ENCODE measurements at places on chromosomes 4 and X.

DNA sequence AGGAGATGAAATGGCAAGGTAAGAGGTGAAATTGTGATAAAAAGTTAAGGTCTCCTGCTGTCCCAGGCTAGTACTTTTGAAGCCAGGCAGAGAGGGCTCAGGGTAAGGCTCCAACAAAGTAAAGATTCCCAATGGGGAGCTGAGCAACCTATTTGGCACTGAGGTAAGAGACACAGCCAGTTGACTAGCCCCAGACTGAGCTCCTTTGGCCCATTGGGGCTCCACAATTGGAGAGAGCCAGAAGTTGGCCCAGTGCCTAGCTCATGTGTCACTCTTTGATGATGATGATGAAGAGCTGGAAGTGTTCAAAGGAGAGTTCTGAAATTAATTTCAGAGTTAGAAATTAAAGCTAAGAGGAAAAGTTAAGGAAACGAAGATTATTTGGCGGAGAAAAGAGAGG lies 94.6 kb downstream of the RLIM start:
- no peak for DNase-seq

GRCh38 chrX:151703487-151703886 lies 8.2 kb downstream of the PRRG3 start:
- DNase-seq, result no peak

- no peak for DNase-seq
Measured at GRCh38 chr4:136643416-136643815, 888.9 kb downstream of the PCDH18 start.

GRCh38 chrX:87621697-87622096 lies 104.1 kb downstream of the KLHL4 start:
- no peak for DNase-seq

DNA sequence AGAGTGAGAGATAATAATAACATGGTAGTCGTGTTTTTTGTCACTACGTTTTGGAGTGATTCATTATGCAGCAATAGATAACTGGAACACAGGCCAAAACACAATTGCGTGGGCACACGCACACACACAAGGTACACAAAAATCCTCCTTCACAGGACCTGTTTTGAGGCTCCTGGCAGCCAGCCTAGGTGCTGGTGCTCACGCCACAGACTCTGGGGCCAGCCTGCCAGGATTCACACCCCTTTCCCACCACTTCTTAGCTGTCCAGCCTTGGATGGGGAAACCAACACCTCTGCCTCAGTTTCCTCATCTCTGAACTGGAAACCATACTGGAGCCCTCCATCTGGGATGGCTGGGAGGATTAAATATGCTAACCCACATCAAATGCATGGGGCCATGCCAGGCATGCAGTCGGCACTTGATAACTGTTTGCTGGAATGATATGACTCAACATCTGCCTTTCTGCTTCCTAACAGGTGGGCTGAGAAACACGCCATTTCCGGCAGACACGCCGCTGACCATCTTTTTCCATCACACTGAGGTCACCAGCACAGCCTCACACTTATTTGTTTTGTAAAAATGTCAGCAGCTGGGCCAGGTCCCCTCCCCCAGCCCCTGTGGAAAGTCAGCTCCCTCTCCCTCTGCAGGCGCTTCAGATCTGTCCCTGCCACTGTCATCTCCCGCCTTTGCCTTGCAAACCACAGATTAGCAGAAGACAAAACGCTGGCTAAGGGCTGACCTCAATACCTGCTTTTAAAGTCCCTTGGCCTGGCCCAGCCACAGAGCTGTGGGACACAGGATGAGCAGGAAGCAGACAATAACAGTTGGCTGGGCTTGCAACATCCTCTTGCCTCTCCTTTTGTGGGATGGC lies 237.5 kb downstream of the BCOR start:
- DNase-seq, result no peak

DNA sequence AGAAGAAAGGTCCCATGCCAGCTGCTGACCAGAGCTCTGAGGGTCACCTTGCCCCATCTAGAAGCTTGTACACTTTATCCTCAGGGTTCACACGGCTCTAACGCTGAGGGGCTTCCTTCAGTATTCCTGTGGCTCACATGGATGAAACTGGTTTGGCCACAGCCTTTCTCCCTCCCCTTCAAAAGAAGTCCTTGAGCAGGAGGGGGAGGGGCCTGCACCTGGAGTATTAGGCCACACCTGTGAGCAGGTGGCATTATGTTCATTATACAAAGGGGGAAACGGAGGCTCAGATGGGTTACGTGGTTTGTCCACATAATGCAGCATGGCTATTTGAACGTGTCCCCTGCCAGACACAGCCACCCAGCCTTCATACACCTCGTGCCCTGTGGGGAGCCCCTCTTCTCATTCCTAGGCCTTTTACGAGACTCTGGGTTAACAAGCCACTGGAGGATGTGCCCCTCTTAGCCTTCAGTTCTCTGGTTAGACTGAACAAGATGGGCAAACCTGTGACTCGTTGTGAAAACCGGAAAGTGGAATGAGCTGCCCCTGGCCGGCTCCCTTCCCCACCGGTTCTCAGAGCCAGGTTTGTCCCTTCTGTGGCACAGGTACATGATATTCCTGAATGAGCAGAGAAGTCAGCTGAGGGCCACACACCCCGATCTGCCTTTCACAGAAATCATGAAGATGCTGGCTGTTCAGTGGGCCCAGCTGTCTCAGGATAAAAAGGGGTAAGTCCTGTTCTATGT lies 27.2 kb upstream of the JAKMIP1 start:
- no peak for DNase-seq

GRCh38 chrX:72735561-72735960 lies 21.5 kb upstream of the PHKA1 start:
- no peak for DNase-seq

DNA sequence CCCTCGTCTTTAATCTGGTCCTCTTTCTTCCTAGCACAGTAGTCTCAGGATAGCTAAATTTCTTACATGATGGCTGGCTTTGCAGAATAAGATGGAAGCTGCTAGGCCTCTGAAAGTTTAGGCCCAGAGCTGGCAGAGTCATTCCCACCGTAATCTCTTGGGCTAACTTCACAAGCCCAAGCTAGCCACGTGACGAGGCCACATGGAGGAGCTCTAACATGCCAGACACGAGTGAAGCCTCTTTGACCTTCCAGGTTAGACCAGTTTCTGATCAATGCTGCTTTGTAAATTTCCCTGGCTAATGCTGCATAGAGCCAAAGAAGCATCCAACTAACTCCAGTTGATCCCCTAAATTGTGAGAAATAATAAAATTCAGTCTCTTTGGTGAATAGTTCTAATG lies 9.5 kb upstream of the CENPE start:
- DNase-seq, result no peak

DNA sequence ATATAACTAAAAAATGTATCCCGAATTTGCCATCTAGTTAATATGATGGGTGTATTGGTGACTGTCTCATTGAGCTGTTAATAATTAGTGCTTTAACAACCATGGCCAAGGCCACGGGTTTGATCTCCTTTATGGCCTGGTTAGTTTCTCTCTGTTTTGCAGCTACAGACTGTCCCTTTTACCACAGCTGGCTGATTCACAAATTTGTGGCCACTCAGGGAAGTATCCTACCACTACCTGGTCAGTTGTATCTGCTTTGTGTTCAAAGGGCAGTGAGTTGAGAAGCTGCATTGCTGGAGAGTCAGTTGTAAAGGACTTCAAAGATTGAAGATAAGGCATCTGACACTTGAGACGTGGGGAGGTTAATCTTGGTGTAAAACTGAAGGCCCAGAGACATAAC lies 219.1 kb upstream of the BMP3 start:
- no peak for DNase-seq

DNA sequence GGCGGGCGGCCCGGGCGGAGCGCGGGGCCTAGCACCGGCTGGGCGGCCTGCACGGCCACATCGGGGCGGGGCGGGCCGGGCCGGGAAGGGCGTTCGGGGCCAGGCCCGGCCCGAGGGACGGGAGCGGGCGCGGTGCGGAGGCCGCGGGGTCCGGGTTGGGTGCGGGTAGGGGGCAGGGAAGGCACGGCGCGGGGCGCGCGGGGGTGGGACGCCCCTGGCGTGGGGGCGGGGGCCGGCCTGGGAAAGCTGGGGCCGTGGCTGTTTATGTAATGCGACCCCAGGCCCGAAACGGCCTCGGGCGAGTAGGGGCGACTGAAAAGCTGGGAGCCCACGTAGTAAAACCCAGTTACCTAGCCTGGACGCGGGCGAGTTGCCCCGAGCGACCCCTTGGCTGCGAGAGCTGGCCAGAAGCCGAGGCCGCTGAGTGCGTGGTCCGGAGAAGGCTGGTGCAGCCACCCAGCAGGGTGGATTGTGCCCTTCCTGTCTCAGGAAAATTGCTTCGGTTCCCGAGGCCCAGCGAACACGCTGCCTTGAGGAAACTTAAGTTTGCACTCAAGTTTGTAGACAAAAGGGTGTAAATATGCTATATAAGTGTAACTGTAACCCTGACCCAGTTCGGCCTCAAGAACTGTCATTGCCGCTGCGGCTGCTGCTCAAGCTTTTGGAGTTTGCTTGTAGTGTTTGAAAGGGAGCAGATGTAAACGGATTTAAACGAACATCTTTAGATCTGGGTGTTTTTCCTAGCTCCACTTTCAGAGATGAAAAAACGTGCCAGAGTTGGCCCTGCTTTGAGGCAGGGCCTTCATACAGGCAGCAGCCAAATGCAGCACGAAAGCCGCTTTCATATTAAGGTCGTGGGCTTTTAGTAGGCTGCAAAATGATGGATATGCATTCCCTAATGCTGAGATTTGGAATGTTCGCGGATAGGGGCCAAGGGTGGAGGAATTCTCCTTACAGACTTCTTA lies 674 bp downstream of the SEC24B start:
- DNase-seq, result no peak

DNA sequence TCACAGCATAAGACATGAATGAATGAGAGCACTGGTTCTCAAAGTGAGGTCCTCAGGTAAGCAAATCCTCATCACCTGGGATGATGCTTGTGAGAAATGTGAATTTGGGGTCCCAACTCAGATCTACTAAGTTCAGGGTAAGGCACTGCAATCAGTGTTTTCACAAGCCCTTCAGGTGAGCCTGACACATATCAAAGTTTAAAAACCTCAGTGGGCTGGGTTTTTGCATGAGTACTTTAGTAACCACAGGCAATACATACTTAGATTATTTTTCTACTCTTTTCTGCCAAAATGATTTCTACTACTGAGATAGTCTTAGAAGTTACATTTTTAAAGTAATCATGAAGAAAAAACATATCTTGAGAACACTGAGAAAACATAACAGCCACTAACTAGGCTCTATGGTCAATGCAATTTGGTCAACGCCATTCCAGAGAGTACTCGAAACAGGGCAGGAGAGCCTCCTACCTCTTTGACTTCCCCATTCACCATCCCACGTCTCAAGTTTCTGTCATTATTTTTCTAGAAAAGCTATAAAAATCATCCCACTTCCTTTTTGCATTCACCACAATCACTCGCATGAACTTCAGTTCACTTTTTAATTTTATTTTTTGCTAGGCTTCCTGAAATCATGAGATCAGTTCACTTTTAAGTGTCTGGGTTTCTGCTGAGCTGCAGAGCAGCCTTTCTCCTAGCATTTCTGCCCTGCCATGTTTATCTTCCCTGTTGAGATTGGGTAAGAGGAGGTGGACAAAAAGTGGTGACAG lies 73.8 kb downstream of the MFAP3L start:
- DNase-seq, result no peak

GRCh38 chr4:5389756-5390310 lies 318.5 kb downstream of the EVC2 start:
- no peak for DNase-seq

- no peak for DNase-seq
Measured at GRCh38 chrX:67693928-67694327, 150.1 kb downstream of the AR start.

DNA sequence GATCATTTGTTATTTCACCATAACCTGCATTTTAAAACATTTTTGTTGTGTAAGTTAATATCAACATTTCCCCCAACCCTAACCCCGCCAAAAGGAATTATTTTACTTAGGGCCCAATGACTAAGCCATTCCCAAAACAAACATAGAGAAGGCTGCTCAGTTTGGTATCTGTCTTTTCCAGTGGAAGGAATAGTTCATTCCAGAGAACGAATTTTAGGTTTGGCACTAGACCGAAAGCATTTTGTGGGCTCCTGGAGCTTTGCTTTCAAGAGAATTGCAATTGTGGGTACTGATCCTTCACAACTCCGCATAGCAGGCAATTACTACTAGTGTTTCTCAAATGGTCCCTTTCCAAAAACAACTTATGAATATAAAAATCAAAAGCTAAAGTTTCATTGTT lies 226.7 kb upstream of the MAD2L1 start:
- no peak for DNase-seq

GRCh38 chrX:154890990-154891639 lies 5.0 kb downstream of the F8A1 start:
- no peak for DNase-seq

DNA sequence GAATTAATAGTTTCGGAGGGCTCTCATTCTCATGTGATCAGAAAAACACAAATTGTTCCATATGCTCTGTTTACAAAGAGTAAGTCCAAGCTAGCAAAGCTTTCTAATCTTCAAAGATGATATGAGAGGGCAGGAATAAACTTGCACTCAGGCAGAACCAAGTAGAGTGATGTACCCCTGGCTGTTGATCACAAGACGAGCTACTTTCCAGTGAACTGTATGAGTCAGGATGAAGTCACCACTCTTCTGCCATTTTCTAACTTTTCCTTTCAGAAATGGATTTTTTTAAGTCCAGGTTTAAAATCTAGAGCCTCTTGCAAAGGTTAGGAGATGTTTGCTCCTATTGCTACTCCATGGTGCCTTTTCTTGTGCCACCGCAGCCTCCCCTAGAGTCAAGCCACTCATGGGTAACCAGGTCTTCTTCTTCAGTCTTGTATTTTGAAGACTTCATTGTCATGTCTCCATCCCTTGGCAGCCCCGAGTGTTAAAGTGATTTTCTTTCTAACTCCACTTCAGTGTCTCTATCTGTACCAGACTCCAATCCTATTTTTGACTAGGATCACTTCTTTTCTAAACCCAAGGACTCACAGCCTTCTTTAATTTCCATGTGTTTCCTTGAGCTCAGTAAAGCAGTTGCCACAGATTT lies 171.9 kb upstream of the GALNT7 start:
- DNase-seq, result no peak

- no peak for DNase-seq
Measured at GRCh38 chr4:182645511-182645910, 271.7 kb downstream of the DCTD start.

GRCh38 chr4:60314416-60314815 lies 885.7 kb upstream of the ADGRL3 start:
- DNase-seq, result no peak

DNA sequence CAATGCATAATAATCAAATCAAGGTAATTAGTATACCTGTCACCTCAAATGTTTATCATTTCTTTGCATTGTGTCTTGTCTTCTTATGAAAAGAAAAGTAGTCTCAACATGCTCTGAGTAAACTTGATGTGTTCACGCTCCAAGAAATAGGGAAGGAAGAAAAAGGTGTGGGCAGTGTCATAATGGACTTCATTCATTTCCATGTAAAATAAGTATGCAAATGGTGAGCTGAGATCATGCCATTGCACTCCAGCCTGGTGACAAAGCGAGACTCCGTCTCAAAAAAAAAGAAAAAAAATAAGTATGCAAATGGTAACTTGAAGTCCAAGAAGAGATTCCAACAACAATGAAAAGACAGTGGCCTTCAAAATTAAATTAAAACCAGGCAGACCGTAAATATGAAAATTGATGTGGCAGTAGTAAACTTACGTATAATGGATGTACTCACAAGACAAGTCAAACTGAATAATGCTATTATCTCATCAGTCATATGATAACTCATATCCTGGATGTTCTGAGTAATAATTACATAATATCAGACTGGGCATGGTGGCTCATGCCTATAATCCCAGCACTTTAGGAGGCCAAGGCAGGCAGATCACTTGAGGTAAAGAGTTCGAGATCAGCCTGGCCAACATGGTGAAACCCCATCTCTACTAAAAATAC lies 6.0 kb upstream of the CWH43 start:
- DNase-seq, result no peak

Data from T-helper 2 cell (primary cell).